ENCODE measurements at places on chromosomes 12 and 14. TPM values are rescaled to one million over a fixed set of nuclear protein-coding genes. Genes with fewer than 3 reads are reported as not detected.

The R3HDM2 gene
- total RNA-seq = 82.7 TPM

- DNase-seq = no peak
Observed at GRCh38 chr14:87155856-87156488, 837.0 kb downstream of the GALC start.

- no peak for DNase-seq
Observed at GRCh38 chr12:39632670-39633069, 13.1 kb upstream of the ABCD2 start.

The DACT1 gene
- 0.46 TPM for total RNA-seq

- DNase-seq = no peak
Observed at GRCh38 chr12:96205908-96206307, 11.7 kb downstream of the ELK3 start.

- no peak for DNase-seq
Observed at GRCh38 chr12:22518060-22518719, 26.2 kb downstream of the C2CD5 start.

- no peak for DNase-seq
Observed at GRCh38 chr12:69851976-69852375, 26.9 kb downstream of the MYRFL start.

Measured in endodermal cell (in vitro differentiated cells).